ENCODE measurements at places on chromosomes 3 and 15.

- DNase-seq = peak; percentile 74
Measured at GRCh38 chr15:89442671-89443307, 53.6 kb downstream of the RHCG start.

DNA sequence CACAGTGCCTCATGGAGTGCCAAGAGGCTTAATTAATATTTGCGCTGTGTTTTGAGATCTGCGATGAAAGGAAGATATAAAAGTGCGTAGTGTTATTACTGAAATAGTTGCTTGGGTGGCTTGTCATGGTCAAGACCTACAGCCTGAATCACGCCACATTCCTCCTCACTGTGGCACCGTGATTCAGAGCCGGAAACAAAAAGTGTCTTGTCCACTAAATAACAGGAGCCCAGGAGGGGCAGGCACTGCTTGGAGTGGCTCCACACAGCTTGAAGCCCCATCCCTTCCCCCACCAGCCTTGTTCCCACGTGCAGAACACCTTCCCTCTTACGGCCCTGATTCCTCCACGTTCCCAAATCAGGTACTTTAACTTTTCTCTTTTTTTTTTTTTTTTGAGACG is 1.2 kb upstream of the LRRC15 start:
- DNase-seq = no peak

DNA sequence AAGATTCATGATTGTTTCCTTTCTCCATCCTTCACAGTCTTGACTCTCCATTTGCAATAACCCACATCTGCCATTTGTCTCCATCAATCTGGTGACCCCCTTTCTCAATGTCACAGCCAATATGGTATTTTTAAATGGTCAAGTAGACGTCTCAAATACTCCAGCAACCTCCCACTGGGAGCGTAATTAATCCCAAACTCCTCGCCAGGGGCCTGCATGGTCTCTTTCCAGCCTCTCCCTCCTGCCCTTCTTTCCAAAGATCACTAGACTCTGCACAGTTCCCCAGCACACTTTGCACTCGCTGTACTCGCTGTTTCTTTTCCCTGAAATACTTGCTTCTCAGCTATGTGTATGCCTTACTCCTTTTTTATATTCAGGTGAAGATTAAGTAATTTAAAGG is 115.3 kb downstream of the PLCH1 start:
- DNase-seq = no peak

DNA sequence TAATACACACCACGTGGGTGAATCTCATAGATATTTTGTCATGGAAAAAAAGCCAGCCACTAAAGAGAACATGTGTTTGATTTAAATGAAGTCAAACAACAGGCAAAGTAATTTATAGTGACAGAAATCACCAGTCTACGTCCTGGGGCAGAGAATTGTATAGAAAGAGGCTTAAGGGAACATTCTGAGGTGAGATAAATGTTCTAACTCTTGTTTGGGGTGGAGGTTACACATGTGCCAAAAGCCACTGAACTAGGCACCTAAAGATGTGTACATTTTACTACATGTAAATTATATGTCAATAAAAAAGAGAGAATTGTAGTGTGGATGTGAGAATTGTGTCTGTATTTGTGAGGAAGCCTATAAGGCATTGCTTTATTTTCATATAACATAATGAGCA is 184.9 kb downstream of the NEK10 start:
- DNase-seq = no peak

GRCh38 chr15:52518487-52519371 is 10.0 kb downstream of the MYO5A start:
- no peak for DNase-seq

- no peak for DNase-seq
Measured at GRCh38 chr3:62607287-62608029, 234.1 kb upstream of the FEZF2 start.

DNA sequence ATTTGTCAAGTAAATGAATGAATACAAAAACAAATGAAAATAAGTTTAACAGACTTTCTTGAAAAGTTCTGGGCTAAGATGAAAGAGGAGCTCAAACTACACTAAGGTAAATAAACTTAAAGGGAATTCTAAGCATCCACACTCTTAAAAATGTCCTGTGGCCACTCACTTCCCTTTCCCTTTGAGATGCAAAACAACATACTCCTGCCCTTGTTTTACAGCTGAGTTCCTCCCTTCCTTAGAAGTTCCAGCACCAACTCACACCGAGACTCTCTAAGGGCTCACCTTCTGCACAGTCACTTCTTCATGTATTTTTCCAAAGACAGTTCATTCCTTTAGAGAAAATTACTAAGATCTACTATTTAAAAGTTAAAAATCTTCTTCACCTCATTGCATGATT is 123.3 kb upstream of the CMC1 start:
- DNase-seq = no peak

GRCh38 chr15:33045066-33045810 is 149.3 kb downstream of the FMN1 start:
- no peak for DNase-seq
